Upper lobe of left lung (tissue), 6 donors: ENCODE measurements at places on chromosomes 3 and 15.

- no peak for DNase-seq
Observed at GRCh38 chr3:30934208-30934550, 39.7 kb upstream of the GADL1 start.

DNA sequence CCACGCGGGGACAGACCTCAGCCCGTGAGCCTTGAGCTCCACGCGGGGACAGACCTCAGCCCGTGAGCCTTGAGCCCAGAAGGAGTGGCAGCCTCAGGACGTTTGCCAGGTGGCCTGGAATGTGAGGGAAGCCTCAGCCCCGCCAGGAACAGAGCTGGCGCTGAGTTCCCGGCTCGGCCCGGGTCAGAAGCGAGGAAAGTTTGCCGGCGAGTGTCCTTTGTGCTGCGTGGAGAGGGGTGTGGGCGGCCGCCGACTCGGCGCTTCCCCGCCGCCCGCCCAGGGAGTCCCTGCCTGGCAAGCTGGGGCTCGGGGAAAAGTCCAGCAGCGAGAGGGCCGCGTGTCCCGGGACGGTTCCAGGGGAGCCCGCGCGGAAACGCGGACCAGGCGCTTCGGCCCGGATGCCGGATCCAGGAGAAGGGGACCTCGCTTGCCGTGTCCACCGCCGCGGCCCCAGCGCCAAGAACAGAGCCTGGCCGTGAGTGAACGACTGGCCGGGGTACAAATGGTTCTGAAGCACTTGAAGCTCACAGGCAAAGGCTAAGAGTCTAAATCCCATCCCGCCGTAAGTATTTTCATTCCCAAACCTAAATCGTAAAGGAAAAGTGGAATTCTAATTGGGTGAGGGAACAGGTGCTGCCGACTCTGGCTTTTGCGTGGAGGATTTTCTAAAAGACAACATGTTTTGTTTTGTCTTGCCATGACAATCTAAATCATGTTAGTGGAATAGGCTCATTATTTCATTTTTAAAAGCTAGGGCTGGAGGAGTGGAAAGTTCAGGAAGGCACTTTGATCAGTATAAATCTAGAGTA, 1.7 kb downstream of the LRRN1 start:
- peak; percentile 87 for DNase-seq

DNA sequence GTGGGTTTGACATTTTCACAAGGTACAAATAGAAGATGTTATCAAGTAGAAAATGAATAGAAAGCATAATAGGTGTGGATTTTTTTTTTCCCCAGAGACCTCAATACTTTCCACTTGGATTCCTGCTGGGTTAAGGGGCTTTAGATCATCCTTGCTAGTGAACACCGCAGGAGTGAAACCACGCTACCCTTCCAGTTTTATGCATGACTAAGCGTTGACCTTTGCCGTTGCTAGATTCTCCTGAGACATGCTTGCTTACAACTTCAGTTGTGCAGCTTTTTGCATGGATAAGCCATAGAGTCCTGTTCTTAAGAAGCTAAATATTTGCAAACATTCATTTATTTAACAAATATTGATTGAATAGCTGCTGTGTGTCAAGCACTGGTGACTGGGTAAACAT, 299.7 kb upstream of the LMCD1 start:
- DNase-seq: no peak

GRCh38 chr3:170542704-170543103, 43.2 kb downstream of the SLC7A14 start:
- no peak for DNase-seq

DNA sequence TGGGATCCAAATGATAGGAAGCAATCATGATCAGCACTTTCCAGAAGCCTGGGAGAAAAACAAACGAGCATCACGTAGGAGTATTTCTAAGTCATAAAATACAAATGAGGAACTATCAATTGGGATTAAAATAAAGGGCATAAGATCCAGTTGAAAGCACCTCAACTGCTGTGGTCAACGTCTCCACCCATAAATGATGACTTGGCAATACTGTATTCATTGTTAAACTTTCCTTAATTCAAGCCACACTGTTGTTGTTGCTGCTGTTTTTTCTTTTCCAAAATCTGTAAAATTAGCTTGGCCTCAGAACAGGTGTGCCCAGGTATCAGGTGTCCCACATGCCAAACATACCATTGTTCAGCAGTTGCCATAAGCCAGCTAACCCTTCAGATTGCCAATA, 395.8 kb downstream of the NTRK3 start:
- DNase-seq: no peak

DNA sequence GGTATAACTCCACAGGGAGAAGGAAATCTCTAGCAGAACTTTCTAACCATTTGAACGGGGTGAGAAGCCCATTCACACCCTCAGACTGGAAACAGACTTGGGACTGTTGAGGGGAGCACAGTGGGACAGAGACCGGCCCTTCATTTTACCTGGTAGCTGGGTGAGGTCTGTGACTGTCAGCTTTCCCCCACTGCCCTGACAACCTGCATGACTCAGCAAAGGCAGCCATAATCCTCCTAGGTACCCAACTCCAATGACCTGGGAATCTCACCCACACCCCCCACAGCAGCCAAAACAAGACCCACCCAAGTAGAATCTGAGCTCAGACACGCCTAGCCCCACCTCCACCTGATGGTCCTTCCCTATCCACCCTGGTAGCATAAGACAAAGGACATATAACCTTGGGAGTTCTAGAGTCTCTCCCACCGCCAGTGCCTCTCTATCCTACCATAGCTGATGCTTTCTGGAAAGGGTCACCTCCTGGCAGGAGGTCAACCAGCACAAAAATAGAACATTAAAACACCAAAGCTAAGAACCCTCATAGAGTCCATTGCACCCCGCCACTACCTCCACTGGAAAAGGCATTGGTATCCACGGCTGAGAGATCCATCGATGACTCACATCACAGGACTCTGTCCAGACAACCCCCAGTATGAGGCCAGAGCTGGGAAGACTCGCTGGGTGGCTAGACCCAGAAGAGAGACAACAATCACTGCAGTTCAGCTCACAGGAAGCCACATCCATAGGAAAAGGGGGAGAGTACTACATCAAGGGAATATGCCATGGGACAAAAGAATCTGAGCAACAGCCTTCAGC, 28.0 kb downstream of the SENP7 start:
- DNase-seq: no peak

DNA sequence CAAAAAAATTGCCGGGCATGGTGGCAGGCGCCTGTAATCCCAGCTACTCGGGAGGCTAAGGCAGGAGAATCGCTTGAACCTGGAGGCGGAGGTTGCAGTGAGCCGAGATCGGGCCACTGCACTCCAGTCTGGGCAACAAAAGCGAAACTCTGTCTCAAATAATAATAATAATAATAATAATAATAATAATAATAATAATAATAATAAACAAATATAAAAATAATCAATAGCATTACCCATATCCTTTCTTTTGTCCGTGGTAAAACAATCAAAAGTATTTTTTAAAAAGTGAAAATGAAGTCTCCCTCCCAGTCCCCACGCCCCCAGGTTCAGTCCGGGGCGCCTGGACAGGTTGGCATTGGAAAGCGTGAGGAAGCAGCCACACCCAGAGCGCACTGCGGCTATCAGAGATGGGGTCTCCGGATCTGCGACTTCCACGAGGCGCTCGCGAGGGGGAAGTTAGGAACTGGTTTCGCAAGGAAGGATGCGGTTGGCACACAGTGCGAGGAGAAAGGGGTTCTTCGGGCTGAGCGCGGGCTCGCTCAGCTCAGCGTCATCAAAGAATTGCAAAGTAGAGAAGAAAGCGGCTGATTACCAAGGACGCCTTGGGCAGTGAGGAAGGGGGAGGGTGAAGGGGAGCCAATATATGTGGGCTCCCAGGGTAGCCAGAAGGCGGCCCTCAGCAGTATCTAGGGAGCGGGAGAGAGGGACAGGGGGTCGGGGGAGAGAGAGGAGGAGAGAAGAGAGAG, 69.5 kb upstream of the EPHB3 start:
- no peak for DNase-seq

- DNase-seq: no peak
Observed at GRCh38 chr15:70231484-70231883, 133.8 kb upstream of the TLE3 start.

- no peak for DNase-seq
Observed at GRCh38 chr3:126661532-126662364, 6.8 kb upstream of the TXNRD3 start.

GRCh38 chr3:40306336-40306735, 3.2 kb upstream of the EIF1B start:
- no peak for DNase-seq

DNA sequence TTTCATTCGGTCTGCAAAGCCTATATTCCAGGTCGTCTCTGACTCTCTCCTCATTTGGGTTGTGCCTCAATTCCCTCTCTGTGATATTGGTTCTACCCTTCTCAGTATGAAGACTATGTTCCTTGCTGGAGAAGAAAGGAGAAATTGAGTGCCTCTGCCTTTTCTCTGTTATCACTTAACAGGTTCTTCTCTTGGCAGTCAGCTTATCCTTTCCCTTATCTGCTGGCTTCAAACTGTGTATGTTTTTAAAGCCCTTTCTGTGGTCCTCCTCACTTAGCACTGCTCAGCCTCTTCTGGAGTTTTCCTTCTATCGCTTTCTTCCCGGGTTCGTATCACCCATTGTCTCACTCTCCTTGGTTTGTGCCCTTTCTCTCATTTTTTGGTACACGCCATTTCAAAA, 65.3 kb upstream of the FSTL1 start:
- DNase-seq: no peak

DNA sequence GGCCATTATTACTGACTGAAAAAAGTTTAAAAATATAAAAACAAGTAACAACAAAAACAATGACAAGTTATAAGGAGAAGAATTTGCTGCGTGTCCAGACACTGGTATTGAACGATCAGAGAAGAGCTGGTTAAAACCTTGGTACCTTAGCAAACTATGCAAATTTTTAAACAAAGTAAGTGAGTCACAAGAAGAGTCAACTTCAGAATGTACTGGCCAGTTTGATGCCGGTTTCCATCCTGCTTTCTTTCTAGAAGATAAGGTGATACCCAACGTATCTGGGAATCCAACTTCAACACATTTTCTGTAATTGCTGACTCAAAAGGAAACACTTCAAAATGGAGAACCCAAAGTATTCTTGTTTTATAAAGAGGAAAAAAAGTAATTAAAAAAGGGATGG, 49.8 kb downstream of the RUBCN start:
- no peak for DNase-seq

GRCh38 chr3:155747946-155748290, 3.0 kb upstream of the PLCH1 start:
- no peak for DNase-seq

- DNase-seq: no peak
Observed at GRCh38 chr3:52784931-52785590, 7.7 kb downstream of the ITIH1 start.

GRCh38 chr3:149443545-149443912, 31.0 kb upstream of the TM4SF4 start:
- no peak for DNase-seq

GRCh38 chr15:89542369-89542768, 32.9 kb upstream of the TICRR start:
- no peak for DNase-seq

DNA sequence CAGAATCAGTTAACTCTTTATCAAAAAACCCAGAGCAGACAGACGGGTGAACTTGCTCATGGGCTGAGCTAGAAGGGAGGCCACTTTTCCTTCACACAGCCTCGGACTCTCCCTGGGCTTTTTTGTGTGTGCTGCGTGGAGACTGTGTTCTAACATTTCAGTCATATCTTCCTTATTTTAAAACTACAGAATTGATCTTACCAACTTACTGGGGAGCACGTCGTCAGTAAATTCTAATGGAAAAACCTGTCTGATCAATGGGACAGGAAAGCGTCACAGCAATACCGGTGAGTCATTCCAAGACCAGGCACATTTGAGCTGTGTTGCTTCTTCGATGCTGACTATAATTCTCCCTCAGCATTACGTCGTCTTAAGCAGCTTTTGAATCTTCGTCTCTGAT, 145.1 kb downstream of the LPP start:
- no peak for DNase-seq

GRCh38 chr3:78911394-78911793, 856.4 kb downstream of the ROBO1 start:
- DNase-seq: no peak

- no peak for DNase-seq
Observed at GRCh38 chr3:134978658-134979057, 183.6 kb downstream of the EPHB1 start.

DNA sequence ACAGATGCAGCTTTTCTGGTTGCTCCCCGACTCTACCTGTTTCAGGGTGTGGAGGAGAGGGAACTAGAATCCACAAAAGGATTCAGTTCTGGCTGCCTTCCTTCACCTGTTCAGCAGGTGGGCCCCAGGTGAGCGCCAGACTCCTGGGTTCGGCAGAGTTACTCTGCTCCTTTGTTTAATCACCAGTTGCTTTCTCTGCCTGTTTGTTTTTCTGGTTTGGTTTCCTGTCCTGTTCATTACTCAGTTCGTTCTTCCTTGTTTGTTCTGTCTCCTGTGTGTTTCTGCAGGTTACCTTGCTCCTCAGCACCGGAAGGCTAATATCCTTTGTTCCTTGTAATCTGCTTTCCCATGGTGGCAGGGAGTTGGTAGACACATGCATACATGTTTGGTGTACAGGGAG, 508.5 kb upstream of the ATP11B start:
- no peak for DNase-seq

DNA sequence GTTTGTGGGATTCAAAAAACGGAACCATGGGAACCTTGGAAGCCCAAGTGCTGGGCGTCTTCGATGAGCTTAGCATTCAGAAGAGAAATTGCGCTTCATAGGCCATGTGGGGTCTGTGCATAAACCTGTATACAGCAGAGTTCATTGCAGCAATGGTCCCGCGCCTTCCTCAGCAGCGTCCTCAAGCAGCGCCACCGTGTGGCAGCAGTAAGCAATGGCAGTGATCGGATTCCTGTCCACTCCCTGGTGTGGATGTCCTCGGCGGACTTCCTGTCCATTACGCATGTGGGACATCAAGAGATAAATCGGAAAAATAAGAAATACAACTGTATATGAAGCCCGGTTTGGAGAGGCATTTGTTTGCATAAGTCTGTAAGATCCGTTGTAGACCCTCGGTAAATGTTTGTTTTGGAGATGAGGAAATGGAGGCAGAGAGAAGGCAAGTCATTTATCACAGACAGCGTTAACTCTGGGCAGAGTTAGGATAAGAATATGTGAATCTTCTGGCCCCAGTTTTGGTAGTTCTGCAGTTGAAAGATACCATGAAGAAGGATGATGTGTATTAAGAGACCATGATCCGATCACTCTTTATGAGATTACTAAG, 57.7 kb downstream of the CNTN4 start:
- peak; percentile 22 for DNase-seq

- DNase-seq: no peak
Observed at GRCh38 chr3:50010959-50011358, 71.0 kb downstream of the RBM6 start.
